ENCODE measurements at places on chromosomes 6 and 20. TPM values are rescaled to one million over a fixed set of nuclear protein-coding genes. Genes with fewer than 3 reads are reported as not detected.

The BPIFB1 gene
- not detected for total RNA-seq

- DNase-seq, result no peak
Measured at GRCh38 chr6:139846538-139847456, 472.3 kb upstream of the CITED2 start.

- DNase-seq, result no peak
Measured at GRCh38 chr6:50959081-50959641, 140.5 kb downstream of the TFAP2B start.

- peak; percentile 51 for DNase-seq
Measured at GRCh38 chr20:53737396-53738038, 143.9 kb upstream of the ZNF217 start.
